ENCODE measurements at places on chromosomes 5 and 9.
A peak's percentile ranks its signal among the peaks of the same experiment; 100 is the strongest.

- DNase-seq: no peak
Measured at GRCh38 chr5:54728588-54728915, 211.0 kb downstream of the SNX18 start.

- DNase-seq: no peak
Measured at GRCh38 chr5:96680759-96681470, 18.7 kb downstream of the CAST start.

DNA sequence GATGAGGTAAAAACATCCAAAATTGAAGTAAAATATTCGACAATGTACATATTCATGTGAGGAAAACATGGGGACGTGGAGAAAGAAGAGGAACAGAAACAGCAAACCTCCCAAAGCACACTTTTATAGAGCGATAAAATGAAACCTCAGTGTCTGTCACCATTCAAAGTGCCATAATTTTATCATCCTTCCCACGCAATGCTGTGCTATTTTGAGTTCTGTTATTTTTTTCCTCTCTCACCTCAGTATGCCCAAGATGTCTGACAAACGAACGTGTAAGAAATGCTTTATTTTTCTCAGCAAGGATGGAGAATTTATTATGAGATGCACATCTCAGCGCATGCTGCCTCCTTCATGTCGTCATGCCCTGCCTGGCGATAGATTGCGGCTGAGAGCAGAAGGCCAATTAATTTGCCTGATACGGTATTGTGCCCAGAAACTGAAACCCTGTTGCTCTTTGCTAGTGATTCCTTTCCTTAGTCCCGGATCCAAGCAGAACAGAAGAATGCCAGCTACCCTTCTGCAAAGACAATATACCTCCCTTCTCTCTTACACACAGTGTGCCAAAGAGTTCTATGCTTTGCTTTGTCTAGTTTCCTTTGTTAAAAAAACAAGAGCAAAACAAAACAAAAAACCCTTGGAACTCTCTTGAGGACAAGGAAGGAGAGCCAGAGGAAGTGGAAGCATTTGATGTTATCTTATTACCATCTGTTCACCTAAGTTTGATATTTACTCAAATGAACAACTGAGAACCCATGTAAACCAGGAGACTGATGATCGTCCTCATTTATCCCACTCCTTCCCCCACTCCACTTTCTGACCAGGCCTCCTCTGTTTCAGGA, 192.4 kb downstream of the SEMA6A start:
- peak; percentile 33 for DNase-seq

DNA sequence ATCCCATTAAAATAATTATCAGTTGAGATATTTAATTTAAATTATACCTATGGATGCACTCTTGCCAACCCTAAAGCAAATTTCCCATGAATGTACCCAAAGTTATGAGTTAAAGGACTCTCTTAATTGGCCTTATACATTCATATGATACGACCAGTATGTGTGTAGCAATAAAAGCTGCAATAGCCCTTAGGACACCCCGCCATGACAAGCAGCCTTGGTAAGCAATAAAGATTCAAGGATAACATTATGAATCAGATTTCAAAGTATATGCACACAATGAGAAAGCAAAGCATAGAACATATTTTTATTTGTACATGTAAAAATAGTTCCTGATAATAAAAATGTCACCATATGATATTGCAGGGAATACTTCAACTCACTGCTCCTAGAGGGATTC, 1699.3 kb upstream of the CDH9 start:
- DNase-seq: no peak

GRCh38 chr9:133862585-133863256, 124.6 kb upstream of the SARDH start:
- no peak for DNase-seq

DNA sequence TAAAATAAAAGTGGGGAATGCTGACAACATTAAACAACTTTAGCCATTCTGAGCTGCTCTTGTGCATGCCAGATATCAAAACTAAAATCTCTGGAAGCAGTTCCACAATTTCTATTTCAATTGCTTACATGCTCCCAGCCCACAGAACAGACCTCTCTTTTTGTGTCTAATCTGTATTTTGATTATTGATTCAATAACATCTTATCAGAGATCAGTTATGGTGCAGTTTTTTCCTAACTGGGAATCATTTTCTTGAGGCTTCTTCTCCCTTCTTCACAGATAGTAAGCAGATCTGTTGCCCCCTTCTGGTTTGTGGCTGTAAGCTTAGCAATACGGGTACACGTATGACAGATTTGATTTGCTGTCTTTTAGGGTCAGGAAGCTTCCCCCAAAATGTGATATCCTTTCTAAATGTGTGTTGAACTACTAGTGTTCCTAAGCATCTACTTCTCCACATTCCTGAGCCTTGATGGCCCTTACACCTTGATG, 39.4 kb downstream of the MRPS27 start:
- DNase-seq: peak; percentile 36

DNA sequence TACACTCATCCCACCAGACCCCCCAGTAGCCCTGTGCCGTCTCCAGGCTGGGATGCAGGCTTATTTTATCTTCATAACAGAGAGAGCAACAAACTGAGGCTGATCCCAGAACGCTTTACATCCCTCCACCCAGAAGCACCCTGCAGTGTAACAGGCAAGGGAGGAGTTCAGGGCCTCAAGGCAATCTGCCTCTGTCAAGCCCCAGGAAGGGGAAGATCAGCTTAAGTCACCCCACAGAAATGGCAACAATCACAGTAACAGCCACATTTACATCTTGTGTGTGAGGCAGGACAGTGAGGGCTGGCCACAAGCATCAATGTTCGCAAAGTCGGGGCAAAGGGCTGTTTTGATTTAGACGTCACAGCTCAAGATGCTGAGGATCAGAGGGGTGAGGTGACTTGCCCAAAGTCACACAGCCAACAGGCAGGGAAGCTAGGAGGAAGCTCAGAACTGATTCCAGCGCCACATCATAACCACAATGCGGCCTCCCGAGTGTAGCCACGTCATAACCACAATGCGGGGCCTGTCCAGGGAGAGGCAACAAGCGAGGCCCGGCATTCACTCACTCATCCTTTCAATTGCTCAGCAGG, 14.4 kb downstream of the STK10 start:
- no peak for DNase-seq

DNA sequence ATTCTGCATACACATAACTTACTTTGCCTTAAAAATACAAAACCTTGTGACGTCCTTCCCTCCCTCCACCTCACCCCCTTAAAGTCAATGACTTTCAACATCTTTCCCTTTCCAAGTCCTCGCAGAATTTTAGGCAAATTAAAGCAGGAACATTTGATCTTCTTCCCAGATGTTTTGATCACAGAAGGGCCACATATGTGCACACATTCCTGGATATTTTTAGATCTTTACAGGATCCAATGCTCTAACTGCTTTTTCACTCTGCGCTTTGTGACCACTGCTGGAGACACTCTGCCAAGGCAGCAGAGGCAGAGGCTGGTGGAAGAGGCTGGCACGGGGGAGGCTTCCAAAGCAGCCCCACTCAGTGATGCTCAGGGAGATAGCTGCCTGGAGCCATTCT, 130.7 kb downstream of the SEC61B start:
- DNase-seq: no peak

DNA sequence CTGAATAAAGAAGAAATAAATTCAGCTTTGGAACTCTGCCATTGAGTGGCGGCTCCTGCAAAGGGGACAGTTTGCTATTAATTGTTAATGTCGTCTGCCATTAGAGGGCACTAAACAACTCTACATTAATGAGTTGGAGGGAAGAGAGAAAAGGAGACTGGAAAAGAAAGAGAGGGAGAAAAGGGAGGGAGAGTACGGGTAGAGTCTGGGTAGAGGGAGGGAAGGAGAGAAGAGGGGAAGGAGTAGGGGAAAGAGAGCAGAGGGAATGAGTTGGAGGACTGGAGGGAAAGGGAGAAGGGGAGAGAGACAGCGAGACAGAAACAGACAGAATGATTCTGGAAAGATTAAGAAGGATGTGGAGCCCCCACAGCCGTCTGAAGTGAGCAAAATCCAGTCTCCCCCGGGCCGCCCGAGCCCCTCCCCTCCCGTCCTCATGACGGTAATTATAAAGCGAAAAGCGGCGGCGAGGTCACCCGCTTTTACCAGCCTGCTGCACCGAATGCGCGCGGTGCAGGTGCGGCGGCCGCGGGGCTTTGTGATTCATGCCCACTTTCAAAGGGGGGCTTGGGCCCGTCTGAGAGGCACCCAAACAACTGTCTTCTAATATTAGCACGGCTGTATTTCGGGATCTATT, 1.9 kb upstream of the FST start:
- peak; percentile 48 for DNase-seq

DNA sequence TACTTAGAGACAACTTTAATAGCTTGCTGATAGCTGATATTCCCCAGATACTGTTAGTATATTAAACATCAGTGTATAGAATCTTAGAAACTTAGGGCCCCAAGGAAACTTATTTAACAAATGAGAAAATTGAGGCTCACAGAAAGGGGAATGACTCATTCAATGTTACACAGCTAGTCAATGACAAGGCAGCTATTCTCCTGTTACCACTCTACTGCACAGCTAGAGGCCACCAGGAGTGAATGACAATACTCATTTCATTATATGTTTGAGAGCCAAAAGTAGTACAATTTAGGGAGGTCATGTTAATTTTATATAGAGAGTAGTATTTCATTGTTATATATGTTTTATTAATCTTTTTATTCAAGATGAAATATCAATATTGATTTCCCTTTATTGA, 33.2 kb upstream of the PCDHB1 start:
- DNase-seq: no peak

DNA sequence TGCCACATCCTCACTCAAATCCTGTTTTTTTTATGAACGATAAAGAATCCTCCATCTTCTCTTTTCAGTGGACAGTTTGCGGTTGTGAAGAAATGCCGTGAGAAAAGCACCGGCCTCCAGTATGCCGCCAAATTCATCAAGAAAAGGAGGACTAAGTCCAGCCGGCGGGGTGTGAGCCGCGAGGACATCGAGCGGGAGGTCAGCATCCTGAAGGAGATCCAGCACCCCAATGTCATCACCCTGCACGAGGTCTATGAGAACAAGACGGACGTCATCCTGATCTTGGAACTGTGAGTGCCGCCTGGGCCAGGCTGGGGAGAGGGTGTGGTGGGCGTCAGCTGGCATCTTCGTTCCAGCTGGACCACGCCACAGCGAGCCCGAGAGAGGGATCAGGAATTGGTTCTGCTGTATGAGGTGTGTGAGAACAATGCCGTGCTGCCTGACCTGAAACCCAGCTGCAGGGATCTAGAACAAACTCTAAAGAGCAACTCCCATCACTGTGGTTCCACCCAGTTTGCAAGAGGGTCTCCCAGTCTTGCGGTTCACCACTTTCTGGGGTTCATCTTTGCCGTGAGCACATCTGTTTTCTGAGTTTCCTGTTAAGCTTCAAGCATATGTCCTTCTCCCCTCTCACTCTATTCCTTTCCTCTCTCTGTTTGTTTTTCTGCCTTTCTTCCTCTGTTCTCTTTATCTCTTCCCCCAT, 107.4 kb downstream of the DAPK1 start:
- DNase-seq: no peak

DNA sequence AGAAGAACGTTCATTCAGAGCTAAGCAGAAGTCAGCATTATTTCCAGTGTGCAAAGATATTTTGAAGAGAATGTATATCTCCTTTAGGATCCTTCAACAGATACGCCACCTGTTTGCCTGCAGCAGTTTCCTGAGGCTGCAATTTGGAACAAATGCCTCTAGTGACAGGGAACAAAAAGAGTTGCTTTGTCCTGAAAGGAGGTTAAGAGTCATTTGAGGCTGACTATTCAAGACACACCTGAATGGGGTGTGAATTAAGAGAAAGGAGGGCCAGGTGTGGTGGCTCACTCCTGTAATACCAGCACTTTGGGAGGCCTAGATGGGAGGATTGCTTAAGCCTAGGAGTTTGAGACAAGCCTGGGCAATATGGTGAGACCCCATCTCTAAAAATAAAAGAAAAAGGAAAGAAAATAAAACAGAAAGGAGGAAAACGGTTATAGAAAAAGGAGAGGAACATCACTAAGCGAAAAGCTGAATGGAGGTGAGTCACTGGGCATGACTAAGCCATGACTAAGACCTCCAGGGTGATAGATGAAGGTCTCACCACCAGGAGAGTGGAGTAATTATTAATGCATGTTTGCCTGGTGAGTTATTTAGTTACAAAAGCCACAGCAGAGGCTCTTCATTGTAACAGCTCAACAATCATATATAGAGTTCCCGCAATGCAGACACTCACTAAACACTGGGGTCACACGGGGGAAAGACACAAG, 255.2 kb upstream of the TNC start:
- no peak for DNase-seq

DNA sequence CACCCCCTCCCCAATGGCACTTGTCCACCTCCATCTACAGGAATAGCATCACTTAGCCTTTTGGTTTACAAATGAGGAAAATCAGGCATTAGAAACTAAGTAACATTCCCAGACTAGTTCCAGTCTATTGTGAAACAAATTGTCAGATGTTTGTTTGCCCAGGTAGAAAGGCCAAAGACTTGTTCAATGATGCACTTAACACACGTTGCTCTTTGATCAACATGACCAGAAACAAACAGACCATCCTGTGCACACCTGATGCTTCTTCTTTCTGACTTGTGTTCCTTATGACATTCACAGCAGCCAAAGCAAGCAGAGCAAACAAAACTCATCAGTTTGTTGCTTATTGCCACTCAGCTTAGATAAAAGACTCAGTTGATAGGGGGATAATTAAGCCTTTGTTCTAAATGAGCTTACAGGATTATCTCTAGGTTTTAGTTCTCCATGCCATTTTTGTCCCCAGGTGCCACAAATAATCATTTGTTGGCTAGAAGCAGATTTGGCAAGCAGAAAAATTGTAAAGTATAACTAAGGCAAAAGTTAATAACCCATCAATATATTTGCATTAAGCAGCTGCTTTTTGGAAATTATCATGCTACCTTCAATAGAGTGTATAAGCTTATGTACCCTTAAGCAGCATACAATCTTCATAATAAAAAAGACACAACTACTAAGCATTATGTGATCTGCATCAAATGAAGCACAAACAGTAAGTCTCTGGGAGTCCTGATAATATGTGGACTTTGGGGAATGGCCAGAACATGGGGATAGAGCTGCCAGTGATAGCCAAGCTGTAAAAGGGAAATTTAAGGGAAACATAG, 26.3 kb upstream of the FST start:
- no peak for DNase-seq

GRCh38 chr5:143019157-143019556, 249.0 kb downstream of the ARHGAP26 start:
- no peak for DNase-seq

DNA sequence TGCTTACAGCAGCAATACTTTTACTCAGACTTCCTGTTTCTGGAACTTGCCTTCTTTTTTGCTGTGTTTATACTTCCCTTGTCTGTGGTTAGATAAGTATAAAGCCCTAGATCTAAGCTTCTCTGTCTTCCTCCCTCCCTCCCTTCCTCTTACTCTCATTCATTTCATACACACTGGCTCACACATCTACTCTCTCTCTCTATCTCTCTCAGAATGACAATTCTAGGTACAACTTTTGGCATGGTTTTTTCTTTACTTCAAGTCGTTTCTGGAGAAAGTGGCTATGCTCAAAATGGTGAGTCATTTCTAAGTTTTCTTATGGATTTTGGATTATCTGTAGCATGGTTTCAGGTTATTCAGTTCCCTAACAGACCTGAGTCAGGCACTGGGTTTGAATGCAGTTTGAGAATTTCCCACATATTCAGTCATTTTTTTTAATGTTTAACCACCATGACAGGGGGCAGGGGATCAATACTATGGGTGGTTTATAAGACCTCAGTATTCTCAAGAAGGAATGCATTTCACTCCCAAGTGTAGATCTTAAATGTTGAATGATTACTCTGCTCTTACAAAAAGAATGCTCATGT, at the start of gene IL7R:
Gene IL7R (plus strand): TSS at position 127 of the 587 bp plus-strand sequence. CDS start 87 bp downstream, at position 214.
- no peak for DNase-seq
